ENCODE measurements at places on chromosomes 6 and 20.

DNA sequence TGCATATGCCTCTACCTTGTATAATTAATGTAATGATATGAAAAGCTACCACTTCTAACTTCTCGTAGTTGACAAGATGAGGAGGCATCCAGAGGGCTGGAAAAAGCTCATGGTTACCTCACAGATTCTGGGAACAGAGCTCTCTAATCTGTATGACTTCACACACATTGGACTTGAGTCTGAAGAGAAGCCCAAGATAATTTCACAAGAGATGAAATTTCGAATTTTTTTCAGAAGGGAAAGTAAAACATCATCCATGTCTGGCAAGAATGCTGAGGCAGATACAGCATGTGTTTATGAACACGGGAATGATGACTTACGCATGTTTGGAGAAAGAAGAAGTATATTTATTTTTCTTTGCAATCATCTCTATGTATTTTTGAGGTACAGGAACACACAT, 141.8 kb upstream of the TENT5A start:
- H3K4me1 ChIP-seq = peaks cover 6% of the 10 kb centered on the region
- DNase-seq = peak; percentile 74
- no peaks in the 10 kb centered on the region for H3K36me3 ChIP-seq
- no peak overlapping the region for H3K4me3 ChIP-seq
- no peak overlapping the region for H3K27ac ChIP-seq

- H3K4me1 ChIP-seq = no peaks in the 10 kb centered on the region
- no peaks in the 10 kb centered on the region for H3K36me3 ChIP-seq
- H3K27ac ChIP-seq = no peak overlapping the region
- DNase-seq = no peak
- H3K27me3 ChIP-seq = peaks cover 24% of the 10 kb centered on the region
Observed at GRCh38 chr6:845101-845500, 152.2 kb upstream of the EXOC2 start.

DNA sequence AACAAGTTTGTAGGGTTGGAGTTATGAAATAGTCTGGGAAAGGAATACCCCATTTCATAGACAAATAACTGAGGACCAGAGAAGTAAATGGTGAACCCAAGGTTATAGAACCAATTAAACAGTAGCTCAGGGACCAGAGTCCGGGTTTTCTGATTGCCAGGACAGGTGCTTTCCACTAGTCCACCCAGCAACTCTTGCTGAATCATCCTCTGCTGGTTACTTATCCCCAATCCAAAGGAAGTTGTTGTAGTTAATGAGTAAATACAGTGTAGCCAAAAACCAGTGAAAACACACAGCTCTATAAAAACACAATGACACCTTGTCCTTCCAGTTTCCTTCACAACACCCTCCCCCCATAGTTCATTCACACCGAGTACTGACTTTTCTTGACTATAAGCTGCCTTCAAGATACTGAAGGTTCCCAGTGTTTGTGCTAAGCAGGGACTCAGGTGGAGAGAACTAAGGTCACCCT, 766 bp upstream of the TINAG start:
- H3K4me3 ChIP-seq = no peak overlapping the region
- peak overlapping the region; percentile 89 for H3K27ac ChIP-seq
- no peaks in the 10 kb centered on the region for H3K27me3 ChIP-seq
- DNase-seq = no peak
- H3K4me1 ChIP-seq = peaks cover 1% of the 10 kb centered on the region

- H3K4me3 ChIP-seq = no peak overlapping the region
- H3K36me3 ChIP-seq = no peaks in the 10 kb centered on the region
- DNase-seq = no peak
- peaks cover 12% of the 10 kb centered on the region for H3K27me3 ChIP-seq
Observed at GRCh38 chr20:64146301-64146935, 17.8 kb upstream of the MYT1 start.

- DNase-seq = no peak
- H3K27ac ChIP-seq = no peak overlapping the region
- no peaks in the 10 kb centered on the region for H3K36me3 ChIP-seq
- peaks cover 41% of the 10 kb centered on the region for H3K4me1 ChIP-seq
Observed at GRCh38 chr20:64045346-64046011, 4.0 kb downstream of the SOX18 start.

- no peaks in the 10 kb centered on the region for H3K36me3 ChIP-seq
- H3K27me3 ChIP-seq = no peaks in the 10 kb centered on the region
- H3K27ac ChIP-seq = peak overlapping the region; percentile 56
- no peak overlapping the region for H3K4me3 ChIP-seq
Observed at GRCh38 chr20:53914781-53915445, 155.5 kb downstream of the BCAS1 start.

DNA sequence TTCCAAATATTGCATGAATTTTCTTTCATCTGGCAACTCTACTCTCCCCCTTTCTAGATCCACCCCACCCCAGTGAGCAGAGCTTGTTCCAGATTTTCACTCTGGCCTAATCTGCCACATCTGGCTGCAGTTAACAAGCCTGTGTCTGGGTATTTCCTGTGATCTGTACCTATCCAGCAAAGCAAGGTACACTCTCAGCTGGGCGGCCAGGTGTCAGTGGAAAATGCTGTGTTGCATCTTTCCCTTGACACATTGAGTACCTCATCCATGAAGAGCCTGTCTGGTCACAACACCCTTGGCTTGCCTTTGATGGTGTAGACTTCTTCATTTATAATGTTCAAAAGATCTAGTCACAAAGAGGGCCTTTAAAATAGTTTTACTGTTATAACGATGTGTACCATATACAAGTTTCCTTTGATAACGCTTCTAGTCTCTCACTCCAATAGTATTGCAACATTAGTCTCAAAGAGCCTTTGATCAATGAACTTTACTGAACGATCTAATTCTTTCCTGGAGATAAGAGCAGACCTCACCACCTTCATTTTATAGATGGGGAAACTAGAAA, 6.0 kb upstream of the RNF182 start:
- no peak overlapping the region for H3K27ac ChIP-seq
- no peaks in the 10 kb centered on the region for H3K4me1 ChIP-seq
- H3K27me3 ChIP-seq = no peaks in the 10 kb centered on the region
- no peak overlapping the region for H3K4me3 ChIP-seq
- H3K36me3 ChIP-seq = no peaks in the 10 kb centered on the region
